Stimulated activated CD4-positive, alpha-beta T cell treated with anti-CD3 and anti-CD28 coated beads, TNF-alpha, amount 100 ng/mL, for 1 hour (primary cell): ENCODE measurements at places on chromosomes 2 and 18.

- DNase-seq: no peak
These were observed 75.3 kb downstream of the SMAD7 start for GRCh38 chr18:48875314-48875941.

DNA sequence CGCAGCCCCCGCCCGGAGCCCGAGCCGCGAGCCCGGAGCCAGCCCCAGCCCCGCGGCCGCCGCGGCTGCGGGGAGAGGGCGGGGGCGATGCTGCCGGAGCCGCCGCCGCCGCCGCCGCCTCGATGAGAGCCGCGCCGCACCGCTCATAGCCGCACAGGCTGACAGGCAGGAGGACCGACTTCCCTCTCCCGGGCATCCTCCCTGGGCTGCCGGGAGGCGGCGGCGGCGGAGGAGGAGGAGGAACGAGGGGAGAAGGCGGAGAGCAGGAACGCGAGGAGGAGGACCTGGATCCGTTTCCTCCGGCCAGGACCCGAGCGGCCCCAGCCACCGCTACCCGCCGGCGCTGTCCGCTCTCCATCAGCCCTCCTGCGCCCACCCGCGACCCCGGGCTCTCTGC lies 370 bp downstream of the KLHL29 start:
- DNase-seq: no peak

DNA sequence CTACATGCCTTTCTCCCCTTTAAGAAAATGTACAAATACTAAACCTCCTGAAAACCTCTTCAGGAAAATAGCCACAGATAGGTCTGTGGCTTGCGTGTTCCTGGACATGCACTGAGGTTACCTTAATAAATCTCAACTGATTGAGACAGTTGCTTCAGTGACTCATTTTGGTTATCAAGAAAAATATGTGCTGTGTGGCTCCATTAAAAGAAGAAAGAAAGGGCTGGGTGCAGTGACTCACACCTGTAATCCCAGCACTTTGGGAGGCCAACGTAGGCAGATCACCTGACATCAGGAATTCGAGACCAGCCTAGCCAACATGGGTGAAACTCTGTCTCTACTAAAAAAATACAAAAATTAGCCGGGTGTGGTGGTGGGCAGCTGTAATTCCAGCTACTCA lies 27.1 kb downstream of the CREG2 start:
- DNase-seq: no peak

DNA sequence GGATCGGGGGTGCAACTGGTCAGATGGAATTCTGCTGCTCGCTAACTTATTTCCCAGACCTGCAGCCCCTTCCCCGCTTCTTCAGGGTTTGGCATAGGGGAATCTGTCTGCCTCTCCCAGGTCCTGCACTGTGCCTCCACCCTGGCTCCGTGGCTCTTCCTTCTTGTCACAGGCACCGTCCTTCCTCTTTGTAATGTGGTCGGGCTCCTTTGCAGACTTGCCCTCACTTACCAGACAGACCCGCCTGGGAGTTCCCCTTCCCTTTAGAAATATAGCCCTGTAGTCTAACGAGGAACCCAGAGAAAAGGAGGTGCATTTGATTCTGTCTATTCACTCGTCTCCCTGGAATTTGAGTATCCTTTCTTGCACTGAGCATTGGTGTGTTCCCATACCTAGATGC lies 63.9 kb upstream of the PAX8 start:
- no peak for DNase-seq

- DNase-seq: no peak
These were observed 39.6 kb upstream of the SCN1A start for GRCh38 chr2:166167449-166167848.
